ENCODE measurements at places on chromosomes 2 and 18.

DNA sequence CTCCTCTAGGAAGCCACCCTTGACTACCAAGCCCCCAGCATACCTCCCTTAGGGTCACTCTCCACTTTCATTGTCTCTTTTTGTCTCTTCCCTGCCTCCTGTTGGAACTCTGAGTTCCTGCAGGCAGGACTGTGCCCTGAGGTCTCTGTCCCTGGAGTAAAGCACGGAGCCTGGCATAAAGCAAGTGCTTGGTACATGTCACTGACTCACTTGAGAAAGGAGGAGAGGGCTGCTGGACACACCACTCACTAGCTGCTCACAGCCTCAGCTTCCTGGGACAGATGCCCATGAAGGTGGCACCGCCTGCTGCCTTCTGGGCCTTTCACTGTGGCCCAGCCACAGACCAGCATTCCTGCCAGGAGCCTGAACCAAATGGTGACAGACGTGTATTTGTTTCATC, 64.4 kb downstream of the RPIA start:
- DNase-seq, result no peak

DNA sequence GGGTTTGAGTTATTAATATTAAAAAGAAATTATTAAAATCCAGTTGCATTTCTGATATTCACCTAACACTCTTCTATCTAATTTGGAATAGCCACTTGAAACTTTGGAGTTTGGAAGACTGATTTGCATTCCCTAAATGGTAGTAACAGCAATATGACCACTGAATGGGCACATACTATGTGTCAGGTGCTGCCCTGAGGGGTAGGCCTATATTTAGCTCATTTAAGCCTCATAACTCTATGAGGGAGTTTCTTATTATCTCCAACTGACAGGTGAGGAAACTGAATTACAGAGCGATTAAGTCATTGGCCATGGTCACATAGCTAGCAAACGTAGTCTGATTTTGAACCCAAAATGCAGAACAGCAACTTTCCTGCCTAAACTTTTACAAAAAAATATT, 77.3 kb downstream of the VWA3B start:
- DNase-seq, result no peak

DNA sequence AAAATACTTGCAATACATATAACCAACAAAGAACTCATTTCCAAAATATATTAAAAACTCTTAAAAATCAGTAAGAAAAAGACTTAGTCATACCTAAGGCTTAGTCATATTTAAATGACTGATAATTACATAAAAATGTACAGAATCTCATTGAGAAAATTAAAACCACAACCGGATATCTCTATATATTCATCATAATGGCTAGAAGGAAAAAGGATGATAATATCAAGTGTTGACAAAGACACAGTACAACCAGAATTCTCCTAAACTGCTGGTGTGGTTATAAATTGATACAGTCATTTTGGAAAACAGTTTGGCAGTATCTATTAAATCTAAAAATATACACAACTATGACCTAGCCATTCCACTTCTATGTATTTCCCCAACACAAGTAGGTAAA, 27.1 kb upstream of the IHH start:
- no peak for DNase-seq

DNA sequence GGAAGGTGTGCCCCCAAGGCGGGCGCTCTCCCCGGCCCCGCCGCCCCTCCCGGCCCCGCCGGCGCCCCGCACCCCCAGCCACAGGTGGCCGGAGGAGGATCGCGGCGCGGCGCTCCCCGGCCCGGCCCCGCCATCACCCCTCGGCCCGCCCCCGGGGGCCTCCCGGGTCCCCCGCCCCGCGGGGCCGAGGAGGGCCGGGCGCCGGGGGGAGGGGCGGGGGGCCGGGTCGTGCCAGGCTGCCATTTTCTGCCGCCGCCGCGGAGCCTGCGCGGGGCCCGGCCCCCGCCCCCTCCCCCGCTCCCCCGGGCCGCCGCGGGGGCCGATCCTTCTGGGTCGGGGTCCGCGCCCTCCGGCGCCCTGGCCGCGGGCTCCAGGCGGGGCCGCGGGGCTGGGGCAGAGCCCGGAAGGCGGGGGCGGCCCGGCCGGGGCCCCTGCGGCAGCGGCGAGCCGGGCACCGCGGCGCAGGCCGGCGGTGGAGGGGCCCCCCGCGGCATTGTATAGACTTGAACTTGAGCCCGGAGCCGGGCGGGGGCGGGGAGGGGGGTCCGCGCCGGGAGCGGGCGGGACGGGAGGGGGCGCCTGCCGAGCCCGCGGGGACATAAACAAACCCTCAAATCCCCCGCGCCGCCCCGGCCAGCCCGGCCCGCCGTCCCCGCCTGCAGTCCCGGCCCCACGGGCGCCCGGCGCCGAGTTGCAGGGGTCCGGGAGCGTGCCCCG, 556 bp downstream of the DNMT3A start:
- DNase-seq, result no peak

GRCh38 chr2:64348386-64349130, 105.4 kb upstream of the LGALSL start:
- DNase-seq, result no peak

GRCh38 chr18:70188113-70188512, 17.4 kb downstream of the RTTN start:
- DNase-seq, result no peak

DNA sequence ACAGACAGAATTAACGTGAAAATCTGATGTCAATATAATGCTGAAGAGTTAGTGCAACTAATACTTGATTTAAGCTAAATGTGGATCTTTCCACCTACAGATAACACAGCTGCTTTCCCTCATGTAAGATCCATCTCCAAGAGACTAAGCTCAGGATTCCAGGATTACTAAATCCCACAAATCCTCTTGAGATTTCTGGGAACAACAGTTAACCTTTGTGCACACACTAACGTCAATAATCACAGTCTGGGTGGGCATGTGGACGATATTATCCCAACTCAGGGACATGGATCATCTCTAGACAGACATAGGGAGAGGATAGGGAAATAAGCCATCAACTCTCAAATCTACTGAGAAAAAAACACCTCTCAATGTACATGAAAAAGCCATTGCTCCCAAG, 432.6 kb downstream of the SATB2 start:
- no peak for DNase-seq

All from cortex of kidney (tissue), 1 donor.